ENCODE measurements at places on chromosomes 5 and 9. TPM values are rescaled to one million over a fixed set of nuclear protein-coding genes. Genes with fewer than 3 reads are reported as not detected.

Gene OBP2B
- total RNA-seq = 35.2 TPM

Gene SLC45A2
- 0.09 TPM for total RNA-seq

Gene DMRTA1
- total RNA-seq = 5.5 TPM

Gene AGXT2
- total RNA-seq = not detected

Gene BARHL1
- total RNA-seq = not detected

Gene GGTA1
- 1.9 TPM for total RNA-seq

Gene SLC34A3
- not detected for total RNA-seq

Gene FOXE1
- 0.97 TPM for total RNA-seq

Gene C9orf78
- 76.8 TPM for total RNA-seq

DNA sequence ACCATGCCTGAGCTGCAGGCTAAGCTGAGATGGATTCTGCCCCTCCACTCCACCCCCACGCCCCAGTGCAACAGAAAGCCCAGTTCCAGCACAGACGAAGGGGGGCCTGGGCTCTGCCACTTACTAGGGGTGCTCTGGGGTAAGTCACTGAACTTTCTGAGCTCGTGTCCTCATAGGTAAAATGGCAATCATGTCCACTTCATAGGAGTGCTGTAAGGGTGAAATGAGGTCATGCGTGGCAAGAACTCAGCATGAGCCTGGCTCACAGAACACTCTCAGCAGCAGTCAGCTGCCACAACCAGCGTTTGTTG is 8.4 kb upstream of the PSD2 start:
- no peak overlapping the region for H3K4me3 ChIP-seq
- no peaks in the 10 kb centered on the region for H3K27me3 ChIP-seq
- DNase-seq = no peak
- no peaks in the 10 kb centered on the region for H3K4me1 ChIP-seq
- H3K36me3 ChIP-seq = no peaks in the 10 kb centered on the region
- no peak overlapping the region for H3K27ac ChIP-seq

DNA sequence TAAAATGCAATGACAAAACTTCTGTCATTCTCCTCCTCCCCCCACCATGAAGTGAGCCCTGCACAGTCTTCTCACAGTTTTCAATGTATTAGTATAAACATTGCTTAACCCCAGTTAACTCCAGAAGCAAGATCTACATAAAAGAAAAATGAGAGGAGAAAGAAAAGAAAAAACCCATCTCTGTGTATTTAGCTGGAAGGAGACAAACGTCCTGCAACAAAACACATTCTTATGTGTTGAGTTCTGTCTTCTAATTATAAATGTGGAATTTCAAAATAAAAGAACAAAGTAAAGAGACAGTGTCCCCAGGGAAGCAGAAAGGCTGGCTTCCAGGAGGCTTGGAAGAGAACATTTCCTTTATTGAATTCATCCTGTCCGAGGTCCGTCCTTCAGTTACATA is 491.9 kb upstream of the TUSC1 start:
- H3K4me1 ChIP-seq = no peaks in the 10 kb centered on the region
- no peak for DNase-seq
- H3K36me3 ChIP-seq = no peaks in the 10 kb centered on the region

DNA sequence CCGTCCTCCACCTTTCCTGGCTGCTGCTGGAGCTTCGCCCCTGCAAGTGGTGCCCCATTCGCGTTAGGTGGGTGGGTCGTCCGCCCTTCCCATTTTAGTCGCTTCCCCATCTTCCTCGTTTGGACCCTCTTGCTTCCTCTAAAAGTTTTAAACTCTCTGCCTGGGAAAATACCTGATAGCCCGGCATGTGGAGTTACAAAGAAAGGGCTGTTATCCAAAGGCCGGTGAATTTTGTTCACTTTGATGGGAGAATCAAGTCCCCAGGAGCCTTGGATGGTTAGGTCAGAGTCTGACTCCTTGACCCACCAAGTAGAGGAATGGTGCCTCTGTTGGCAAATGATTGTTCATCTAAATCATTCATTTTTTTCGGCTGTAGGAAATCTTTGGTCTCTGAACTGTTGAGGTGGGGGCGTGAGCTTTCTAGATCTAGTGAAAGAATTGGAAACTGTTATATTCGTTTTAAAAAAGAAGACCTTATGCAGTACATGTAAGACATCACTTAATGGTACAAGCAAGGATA is 29.5 kb upstream of the APC start:
- H3K4me3 ChIP-seq = peak overlapping the region; percentile 87
- peak overlapping the region; percentile 93 for H3K27ac ChIP-seq
- peaks cover 4% of the 10 kb centered on the region for H3K4me1 ChIP-seq
- no peaks in the 10 kb centered on the region for H3K36me3 ChIP-seq
- DNase-seq = no peak

DNA sequence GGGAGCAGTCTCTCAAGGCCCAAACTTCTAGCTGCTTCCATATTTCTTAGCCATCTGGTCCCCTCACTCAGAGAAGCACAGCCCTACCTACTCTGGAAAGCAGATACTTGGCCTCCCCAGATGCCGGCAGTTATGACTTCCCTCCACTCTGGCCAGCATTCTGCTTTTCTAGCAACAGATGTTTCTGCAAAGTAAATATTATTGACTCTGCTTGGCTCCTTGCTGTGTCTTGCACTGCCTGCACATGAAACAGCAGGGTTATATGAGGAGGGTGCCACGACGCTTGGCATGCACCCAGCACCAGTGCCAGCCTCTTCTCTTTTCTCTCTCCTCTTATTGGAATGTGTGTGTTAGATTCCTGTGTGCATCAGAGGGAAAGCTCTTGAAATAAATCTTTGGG is 99.7 kb downstream of the ARHGAP26 start:
- no peaks in the 10 kb centered on the region for H3K27me3 ChIP-seq
- H3K4me1 ChIP-seq = peaks cover 11% of the 10 kb centered on the region
- H3K27ac ChIP-seq = peak overlapping the region; percentile 43
- peak; percentile 76 for DNase-seq
- no peaks in the 10 kb centered on the region for H3K36me3 ChIP-seq

- no peaks in the 10 kb centered on the region for H3K27me3 ChIP-seq
- no peaks in the 10 kb centered on the region for H3K4me1 ChIP-seq
- H3K36me3 ChIP-seq = no peaks in the 10 kb centered on the region
- no peak overlapping the region for H3K4me3 ChIP-seq
- DNase-seq = no peak
These were observed 1238.0 kb upstream of the NUDT12 start for GRCh38 chr5:104800440-104801048.

- DNase-seq = no peak
- H3K27ac ChIP-seq = no peak overlapping the region
- no peak overlapping the region for H3K4me3 ChIP-seq
- H3K36me3 ChIP-seq = no peaks in the 10 kb centered on the region
- H3K27me3 ChIP-seq = no peaks in the 10 kb centered on the region
These were observed 39.0 kb upstream of the OSMR start for GRCh38 chr5:38806775-38807258.

- H3K27ac ChIP-seq = no peak overlapping the region
- no peaks in the 10 kb centered on the region for H3K27me3 ChIP-seq
- H3K4me3 ChIP-seq = no peak overlapping the region
- no peaks in the 10 kb centered on the region for H3K36me3 ChIP-seq
- H3K4me1 ChIP-seq = no peaks in the 10 kb centered on the region
These were observed 58.3 kb downstream of the PIK3R1 start for GRCh38 chr5:68273717-68274409.

GRCh38 chr5:87116825-87117512 is 150.7 kb upstream of the RASA1 start:
- no peaks in the 10 kb centered on the region for H3K4me1 ChIP-seq
- H3K36me3 ChIP-seq = no peaks in the 10 kb centered on the region
- H3K27me3 ChIP-seq = no peaks in the 10 kb centered on the region
- DNase-seq = no peak
- no peak overlapping the region for H3K4me3 ChIP-seq

GRCh38 chr9:128142061-128142460 is 7.2 kb upstream of the LCN2 start:
- no peaks in the 10 kb centered on the region for H3K27me3 ChIP-seq
- no peaks in the 10 kb centered on the region for H3K4me1 ChIP-seq
- no peak overlapping the region for H3K4me3 ChIP-seq
- H3K36me3 ChIP-seq = no peaks in the 10 kb centered on the region
- no peak overlapping the region for H3K27ac ChIP-seq
- DNase-seq = no peak

DNA sequence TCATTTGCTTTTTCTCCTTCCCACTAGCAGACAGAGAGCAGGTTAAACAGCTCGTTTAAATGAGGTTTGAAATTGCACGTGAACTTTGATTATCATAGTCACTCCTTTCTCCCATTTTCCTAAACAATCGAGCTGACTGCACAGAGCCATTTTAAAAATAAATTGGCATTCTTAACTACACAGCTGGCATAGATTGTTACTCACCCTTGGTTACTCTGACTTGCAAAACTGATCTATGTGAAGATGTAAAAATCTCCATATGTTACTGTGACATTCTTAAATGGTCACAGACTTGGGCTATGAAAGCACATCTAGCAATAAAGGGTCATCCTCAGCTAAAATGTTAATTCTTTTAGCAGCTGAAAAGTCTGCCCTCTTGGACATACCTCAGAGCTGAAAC is 368.5 kb downstream of the DTWD2 start:
- H3K4me1 ChIP-seq = no peaks in the 10 kb centered on the region
- H3K27me3 ChIP-seq = no peaks in the 10 kb centered on the region
- H3K27ac ChIP-seq = no peak overlapping the region
- DNase-seq = no peak

GRCh38 chr9:126158588-126159429 is 167.8 kb upstream of the MVB12B start:
- no peak overlapping the region for H3K4me3 ChIP-seq
- no peaks in the 10 kb centered on the region for H3K27me3 ChIP-seq
- DNase-seq = no peak
- H3K27ac ChIP-seq = no peak overlapping the region
- no peaks in the 10 kb centered on the region for H3K4me1 ChIP-seq
- H3K36me3 ChIP-seq = no peaks in the 10 kb centered on the region

GRCh38 chr9:36023260-36024048 is 13.3 kb upstream of the RECK start:
- H3K36me3 ChIP-seq = no peaks in the 10 kb centered on the region
- H3K27ac ChIP-seq = no peak overlapping the region
- DNase-seq = peak; percentile 73
- H3K4me3 ChIP-seq = no peak overlapping the region
- no peaks in the 10 kb centered on the region for H3K27me3 ChIP-seq

- DNase-seq = peak; percentile 56
- H3K36me3 ChIP-seq = no peaks in the 10 kb centered on the region
- no peak overlapping the region for H3K27ac ChIP-seq
- H3K4me3 ChIP-seq = no peak overlapping the region
- peaks cover 12% of the 10 kb centered on the region for H3K4me1 ChIP-seq
These were observed 55.3 kb upstream of the IL17B start for GRCh38 chr5:149434162-149435014.

- H3K27ac ChIP-seq = no peak overlapping the region
- no peaks in the 10 kb centered on the region for H3K36me3 ChIP-seq
- H3K4me3 ChIP-seq = no peak overlapping the region
These were observed 288.9 kb downstream of the RAB3C start for GRCh38 chr5:58871648-58872242.

- no peak overlapping the region for H3K4me3 ChIP-seq
- no peak for DNase-seq
- H3K4me1 ChIP-seq = no peaks in the 10 kb centered on the region
- H3K27me3 ChIP-seq = no peaks in the 10 kb centered on the region
- H3K27ac ChIP-seq = no peak overlapping the region
These were observed 234.6 kb upstream of the ADRA1B start for GRCh38 chr5:159681661-159682060.

GRCh38 chr5:172640822-172641358 is at the start of gene NEURL1B:
TSS of gene NEURL1B (plus strand) at chr5:172641263. CDS start at chr5:172641407, 144 bp downstream.
- H3K4me3 ChIP-seq = peak within 1 kb of the TSS; percentile 83
- H3K27ac ChIP-seq = peak within 1 kb of the TSS; percentile 86
- H3K36me3 ChIP-seq = no peaks in the 10 kb centered on the region
- DNase-seq = peak; percentile 78
- peaks cover 3% of the 10 kb centered on the region for H3K4me1 ChIP-seq

DNA sequence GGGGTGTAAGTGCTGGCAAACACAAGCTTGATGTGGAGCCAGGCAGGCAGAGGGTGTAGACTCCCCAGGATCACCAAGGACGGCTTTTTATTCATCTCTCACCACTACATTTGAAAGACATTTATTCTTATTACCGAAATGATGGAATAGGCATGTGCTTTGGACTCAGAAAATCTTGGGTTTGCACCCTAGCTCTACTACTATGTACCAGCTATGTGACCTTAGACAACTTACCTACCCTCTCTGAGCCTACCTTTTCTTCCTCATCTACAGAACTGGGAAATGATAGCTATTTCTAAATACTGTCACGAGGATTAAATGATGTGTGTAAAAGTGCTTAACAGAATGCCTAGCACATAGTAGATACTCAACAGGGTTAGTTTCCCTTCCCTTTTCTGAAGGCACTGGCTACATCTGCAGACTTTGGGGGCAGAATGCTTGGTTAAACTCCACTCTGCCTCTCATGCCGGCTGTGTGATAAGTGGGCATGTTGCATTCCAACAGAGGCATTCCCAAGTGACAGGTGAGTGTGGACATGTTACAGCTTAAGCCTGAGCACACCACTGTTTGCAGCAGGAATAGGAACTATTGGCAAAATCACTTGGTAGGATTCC is 94.8 kb downstream of the SLC1A3 start:
- no peaks in the 10 kb centered on the region for H3K27me3 ChIP-seq
- H3K4me3 ChIP-seq = no peak overlapping the region
- H3K4me1 ChIP-seq = no peaks in the 10 kb centered on the region
- no peaks in the 10 kb centered on the region for H3K36me3 ChIP-seq
- H3K27ac ChIP-seq = no peak overlapping the region

DNA sequence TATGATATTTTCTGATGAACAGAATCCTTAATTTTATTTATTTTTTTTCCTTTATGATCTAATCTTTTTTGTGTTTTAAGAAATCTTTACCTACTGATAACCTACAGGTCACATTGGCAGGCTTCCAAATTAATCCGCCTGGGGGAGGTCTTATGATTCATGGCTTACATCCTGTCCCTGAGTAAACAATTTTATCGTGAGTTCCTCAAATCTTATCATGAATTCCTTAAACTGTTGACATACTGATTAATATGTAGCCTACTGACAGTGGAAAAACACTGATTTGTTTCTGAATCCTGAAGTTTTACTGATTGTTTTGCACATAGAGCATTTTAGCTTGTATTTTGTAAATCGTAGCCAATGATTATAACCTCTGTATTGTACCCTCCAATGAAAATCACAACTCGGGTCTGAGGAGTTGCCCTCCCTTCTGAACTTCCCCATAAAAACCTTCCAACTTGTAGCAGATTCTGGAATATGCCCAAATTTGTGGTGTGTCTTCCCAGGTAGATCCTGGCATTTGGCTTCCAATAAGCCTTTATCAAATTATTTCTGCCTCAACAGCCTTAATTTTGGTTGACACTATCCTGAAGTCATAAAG is 105.6 kb downstream of the VCAN start:
- no peak overlapping the region for H3K27ac ChIP-seq
- no peak for DNase-seq
- no peaks in the 10 kb centered on the region for H3K4me1 ChIP-seq
- H3K27me3 ChIP-seq = peaks cover 2% of the 10 kb centered on the region
- no peak overlapping the region for H3K4me3 ChIP-seq

DNA sequence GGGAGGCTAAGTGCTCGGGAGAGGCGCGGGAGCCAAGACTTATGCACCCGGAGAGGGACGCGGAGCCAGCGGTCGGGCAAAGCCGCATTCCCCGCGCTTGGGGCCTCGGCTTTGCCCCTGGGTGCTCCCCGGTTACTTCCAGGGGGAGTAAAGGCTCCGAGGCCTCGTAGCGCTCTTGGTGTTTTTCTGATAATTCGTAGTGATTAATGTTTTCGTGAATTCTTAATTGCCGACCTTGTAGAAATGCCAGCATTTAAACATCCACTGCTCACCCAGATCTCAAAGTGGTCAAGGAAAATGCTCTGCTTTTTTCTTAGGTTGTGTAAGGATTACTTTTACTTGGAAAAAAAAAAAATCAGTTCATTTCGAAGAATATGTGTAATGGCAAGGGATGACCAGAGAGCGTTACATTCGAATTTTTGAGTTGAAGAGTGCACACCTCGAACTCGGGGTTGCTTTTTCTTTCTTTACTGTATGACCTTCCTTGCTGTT is 654 bp upstream of the TUT7 start:
- no peaks in the 10 kb centered on the region for H3K4me1 ChIP-seq
- H3K36me3 ChIP-seq = no peaks in the 10 kb centered on the region
- peak overlapping the region; percentile 85 for H3K4me3 ChIP-seq
- no peak for DNase-seq

All from prostate gland (tissue), 2 donors.